ENCODE measurements at places on chromosomes 12 and 14.

DNA sequence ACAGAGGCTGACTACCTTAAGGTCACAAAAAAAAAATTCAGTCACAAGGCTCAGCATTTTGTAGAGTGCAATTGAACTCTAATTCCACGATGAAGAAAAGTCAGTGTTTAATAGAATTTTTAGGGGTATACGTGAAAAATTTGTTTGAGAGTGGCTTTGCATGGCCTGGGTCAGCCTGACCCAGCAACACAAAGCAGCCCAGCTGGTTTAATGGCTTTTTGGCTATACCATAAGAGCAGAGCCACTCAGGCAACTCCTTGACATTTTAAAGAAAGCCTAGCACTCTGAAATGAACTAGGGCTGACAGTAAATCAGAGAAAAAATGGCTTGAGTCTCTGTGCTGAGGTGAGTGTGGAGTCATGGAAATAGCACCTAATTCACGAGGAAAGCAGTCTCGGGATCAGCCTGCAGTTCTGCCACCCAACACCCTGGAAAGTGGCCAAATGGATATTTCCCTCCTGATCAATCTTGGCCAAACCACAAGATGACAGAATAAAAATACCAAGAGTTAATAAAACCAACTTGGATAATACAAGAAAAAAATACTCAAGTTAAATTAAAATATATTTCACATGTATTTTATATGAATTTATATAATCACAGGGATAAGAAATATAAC is 59.5 kb downstream of the GALNT4 start:
- peak; percentile 41 for DNase-seq

- no peak for DNase-seq
Measured at GRCh38 chr12:2410496-2410895, 357.7 kb downstream of the CACNA1C start.

GRCh38 chr14:95666450-95666849 is 19.8 kb upstream of the TCL1B start:
- no peak for DNase-seq

DNA sequence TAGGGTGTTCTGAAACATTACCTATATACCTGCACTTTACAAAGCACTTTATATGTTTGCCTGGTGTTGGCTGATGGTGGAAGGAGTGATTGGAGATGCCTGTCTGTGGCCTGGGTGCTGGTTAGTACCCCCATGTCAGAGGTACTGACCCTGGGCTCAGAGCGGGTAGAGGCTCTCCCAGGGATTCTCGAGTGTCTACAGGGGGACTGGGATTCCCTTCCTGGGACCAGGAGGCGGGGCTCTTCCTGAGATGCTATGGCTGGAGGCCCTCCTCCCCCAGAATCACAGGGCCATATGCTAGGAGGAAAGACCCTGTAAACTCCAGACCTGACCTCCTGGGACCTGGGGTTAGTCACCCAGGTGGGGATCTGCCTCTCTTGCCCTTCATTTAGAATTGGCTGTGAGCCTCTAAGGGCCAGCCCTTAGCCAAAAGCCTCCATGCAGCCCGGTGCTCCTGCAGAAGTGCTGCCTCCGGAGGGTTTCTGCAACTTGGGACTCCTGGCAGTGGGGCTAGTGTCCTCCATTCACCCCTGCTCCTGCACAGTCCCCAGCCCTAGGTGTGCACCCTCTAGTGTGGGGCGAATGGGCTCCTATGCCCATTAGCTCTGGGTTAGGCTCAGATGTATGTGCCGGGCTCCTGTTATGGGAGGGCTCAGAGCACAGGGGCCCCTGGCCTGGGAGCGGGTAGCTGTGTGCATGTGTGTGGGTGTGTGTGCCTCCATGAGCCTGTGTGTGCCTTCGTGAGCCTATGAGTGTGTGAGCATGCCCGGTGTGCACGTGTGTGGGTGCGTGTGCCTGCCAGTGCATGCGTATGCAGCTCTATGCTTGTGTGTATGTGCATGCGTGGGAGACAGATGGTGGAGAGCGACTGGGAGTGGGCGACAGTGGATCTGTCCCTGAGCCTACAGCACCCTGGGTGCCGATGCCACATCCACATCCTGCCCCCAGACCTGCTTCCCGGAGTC is 36.6 kb downstream of the RTL1 start:
- DNase-seq, result no peak

DNA sequence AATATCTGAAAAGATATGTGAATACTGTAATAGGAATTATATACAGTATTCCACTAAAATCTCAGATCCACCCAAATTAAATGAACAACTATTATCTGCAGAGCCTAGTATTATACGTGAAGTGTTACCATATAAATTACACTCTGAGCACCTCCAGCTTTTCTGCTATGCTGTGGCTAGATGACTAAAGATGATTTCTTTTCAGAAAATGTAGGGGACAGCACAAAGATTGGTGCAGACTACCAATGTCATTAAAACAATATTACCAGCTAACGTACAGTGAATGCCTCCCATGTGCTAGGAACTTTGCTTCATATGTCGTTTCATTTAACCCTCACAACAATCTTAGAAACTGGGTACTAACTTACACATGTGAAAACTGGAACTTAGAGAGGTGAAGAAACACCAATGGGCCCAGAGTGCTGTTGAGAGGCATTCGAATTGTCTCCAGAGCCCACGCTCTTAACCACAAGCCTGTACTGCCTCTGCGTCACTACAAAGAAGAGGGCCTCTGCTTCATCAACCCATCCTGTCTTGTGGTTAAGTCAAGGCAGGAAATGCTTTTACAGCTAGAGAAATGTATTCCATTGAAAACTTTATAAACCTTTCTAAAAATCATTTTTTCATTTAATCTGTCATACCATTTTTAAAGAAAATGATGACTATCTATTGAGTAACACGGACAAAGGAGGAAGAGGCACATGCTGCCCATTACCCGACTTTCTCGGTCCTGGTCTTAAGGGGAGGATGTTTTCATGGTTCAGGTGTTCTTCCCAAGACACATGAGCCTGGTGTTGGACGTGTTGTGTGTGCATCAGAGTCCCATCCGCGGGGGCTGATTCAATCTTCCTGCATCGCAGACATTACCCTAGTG is 1.3 kb downstream of the GPR65 start:
- no peak for DNase-seq

DNA sequence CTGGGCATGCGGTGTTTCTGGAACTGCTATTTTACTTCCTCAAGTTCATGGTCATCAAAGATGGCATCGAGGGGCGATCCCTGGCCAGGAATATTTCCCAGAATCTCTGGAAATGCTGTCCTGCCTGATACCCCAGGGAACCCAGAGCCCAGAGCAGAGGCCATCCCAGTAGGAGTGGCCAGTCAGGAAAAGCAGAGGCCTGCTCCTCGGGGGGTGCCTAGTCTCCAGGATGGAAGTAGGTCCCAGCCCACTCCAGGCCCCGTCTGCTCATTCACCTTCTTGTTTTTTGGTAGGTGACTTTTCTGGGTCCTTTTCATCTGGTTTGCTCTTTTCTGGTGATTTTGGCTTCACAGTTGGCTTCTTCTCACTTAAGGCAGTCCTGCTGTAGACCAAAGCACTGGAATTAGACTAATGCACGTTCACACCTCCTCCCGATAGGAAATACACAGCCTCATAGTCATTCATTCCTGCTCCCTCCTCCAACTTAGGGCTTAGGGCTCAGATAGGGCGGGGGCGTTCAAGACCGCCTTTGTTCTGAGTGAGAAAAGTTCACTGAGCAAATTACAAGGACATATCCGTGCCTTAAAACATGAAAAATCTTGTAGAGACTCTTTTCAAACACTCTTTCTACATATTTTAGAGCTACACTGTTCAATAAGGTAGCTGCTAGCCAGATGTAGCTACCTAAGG is 51.1 kb downstream of the TRAFD1 start:
- no peak for DNase-seq

DNA sequence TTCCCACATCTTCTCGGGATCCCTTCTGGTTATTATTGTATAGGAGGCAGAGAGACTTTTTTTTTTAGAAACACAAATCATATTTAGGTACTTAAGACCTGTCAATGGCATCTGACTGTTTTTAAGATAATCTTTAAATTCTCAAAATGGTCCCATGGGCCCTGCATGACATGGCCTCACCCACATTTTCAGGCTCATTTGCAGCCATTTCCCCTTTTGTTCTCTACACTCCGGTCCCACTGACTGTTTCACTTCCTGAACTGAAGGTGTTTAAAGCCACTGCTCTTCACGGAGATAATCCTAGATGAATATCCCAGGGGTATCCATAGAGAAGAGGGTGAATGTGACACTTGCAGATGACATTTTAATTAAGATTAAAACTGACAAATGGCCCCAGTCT is 12.3 kb upstream of the C12orf71 start:
- no peak for DNase-seq

GRCh38 chr12:23895792-23896218 is 53.7 kb downstream of the SOX5 start:
- no peak for DNase-seq

DNA sequence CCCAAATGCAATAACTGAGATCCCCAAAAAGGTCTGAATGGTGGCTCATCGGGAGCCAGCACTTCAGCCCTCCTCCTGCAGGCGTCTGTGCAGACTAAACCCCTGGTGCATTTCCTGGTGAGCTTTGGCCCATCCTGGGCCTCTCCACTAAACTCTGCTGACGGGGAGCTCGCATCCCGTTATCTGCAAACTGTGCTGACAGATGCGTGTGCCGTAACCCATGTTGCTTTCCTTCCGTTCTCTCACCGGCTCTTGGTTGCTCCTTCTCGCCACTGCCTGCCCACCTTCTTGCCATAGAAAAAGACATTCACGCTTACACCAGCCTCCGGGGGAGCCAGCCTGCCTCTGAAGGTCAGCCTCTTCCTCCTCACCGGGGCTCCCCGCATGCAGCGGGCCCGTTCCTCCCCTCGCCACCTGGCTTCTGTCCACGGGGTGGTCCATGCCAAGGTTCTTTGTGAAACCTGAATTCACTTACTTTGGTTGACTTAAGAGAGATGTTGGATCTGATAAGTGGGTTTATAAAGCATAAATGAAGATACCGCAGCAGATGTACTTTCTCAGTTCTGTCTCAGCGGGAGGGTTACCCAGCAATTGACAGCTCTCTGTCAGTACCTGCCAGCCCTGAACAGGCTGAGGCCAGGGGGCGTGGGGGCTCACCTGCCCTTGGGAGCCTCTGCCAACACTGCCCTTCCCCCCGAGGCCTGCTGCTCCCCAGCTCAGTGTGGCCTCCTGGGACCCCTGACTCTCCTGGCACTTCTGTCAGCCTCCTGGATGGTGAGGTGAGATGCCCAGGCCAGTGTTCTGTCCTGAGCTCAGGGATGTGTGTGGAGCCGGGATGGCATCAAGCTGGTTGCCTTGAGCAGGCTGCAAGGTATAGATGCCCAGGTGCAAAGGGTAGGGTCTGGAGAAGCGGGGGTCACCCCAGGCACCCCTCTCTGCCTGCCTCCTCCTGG is 14.2 kb downstream of the ZFYVE21 start:
- no peak for DNase-seq

DNA sequence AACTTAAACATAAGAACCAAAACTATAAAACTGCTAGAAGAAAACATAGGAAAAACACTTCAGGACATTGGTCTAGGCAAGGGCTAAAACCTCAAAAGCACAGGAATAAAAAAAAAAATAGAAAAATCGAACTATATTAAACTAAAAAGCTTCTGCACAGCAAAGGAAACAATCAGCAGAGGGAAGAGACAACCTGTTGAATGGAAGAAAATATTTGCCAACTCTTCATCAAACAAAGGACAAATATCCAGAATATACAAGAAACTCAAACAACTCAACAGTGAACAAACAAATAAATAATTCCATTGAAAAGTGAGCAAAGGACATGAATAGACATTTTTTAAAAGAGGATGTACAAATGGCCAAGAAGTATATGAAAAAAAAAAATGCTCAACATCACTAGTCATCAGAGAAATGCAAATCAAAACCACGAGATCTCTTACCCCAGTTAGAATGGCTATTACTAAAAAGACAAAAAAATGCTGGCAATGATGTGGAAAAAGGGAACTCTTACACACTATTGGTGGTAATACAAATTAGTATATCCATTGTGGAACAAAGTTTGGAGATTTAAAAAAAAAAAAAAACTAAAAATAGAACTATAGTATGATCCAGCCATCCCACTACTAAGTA is 152.0 kb downstream of the NDUFA12 start:
- DNase-seq, result no peak

- DNase-seq, result peak; percentile 92
Measured at GRCh38 chr12:64010069-64010686, 165.7 kb downstream of the SRGAP1 start.
